ENCODE measurements at places on chromosomes 4 and X. TPM values are rescaled to one million over a fixed set of nuclear protein-coding genes. Genes with fewer than 3 reads are reported as not detected.

TLR10 gene
- total RNA-seq, result not detected

CABS1 gene
- total RNA-seq, result not detected

DNA sequence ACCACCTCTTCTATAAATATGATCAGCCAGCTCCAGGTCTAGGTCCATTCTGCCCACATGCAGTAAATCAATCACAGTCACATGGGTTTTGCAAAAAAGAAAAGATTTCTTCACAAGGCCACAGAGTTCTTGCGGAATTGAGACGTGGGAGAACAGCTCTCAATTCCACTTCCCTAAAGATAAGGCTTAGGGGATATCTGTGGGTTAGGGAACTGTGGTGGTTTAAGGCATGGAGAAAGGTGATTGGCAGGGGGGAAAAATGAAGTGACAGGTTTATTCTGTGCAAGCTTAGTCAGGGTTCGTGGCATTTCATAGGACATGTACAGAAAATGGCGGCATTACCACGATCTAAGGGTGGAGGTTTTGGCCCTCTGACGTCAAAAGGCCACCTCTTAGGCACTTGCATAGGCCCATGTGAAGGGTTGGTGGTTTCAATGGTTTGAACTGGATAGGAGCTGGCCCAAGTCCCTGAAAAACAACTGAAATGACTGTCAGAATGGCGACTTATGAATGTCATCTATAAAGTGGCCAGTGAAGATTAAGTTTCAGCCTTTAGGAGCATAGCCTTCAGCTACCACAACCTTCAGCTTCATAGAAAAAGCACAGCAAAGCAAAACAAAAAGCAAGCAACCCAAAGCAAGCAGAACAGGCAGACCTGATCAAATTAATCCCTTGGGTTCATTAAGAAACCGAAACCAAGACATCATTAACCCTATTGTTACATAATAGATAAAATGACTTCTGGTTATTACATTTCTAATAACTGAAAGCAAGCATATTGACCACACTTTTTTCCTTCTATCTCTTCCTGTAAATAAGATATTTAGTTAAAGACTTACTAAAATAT, 289.8 kb upstream of the SFRP2 start:
- DNase-seq, result no peak

DNA sequence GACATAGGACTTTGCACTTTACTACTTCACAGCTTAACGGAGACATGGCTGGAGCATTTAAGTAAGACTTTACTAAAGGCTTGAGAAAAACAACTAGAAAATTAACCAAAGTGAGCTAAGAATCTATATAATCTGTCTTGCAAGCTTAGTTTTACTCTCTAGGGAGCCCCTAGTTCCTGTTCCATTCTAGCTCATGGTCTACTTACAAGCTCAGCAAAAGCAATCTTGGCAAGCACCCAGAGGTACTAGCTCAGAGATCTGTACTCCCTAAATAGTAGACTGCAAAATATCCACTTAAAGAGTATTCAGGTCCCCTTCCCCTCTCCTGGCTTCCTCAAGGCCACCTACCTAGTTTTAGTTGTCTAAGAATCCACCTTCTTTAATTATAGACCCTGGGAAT, 469.0 kb downstream of the IDS start:
- DNase-seq, result no peak

OTUD6A gene
- not detected for total RNA-seq

PLP1 gene
- total RNA-seq, result not detected

CBLL2 gene
- not detected for total RNA-seq

DNA sequence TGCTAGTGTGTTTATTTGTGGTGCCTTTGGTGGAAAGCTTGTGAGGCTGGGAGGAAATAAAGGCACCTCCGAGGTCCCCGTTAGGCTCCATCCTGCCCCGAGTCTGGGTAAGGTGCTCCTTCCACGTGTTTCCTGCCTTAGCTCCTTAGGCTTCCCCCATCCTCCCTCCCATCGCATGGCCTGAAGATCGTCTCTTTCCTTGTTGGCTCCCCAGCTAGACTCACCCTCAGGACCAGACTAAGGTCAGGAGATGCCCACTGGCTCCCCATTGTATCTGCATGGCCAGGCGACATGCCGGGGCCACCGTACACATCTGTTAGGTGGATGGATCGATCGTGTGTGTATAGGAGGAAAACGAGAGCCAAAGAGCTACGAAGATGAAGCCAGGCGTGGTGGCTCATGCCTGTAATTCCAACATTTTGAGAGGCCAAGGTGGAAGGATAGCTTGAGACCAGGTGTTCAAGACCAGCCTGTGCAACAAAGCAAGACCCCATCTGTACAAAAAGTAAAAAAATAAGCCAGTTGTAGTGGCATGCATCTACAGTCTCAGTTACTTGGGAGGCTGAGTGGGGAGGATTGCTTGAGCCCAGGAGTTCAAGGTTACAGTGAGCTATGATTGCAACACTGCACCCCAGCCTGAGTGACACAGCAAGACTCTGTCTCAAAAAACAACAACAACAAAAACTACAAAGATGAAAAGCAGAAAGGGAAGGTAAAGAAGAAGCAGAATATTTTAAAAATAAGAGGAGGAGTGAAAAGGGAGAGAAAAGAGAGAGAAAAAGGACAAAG, 53.7 kb downstream of the SEPSECS start:
- no peak for DNase-seq

- DNase-seq, result no peak
Observed at GRCh38 chr4:179747218-179747910, 2305.1 kb upstream of the AGA start.

DNA sequence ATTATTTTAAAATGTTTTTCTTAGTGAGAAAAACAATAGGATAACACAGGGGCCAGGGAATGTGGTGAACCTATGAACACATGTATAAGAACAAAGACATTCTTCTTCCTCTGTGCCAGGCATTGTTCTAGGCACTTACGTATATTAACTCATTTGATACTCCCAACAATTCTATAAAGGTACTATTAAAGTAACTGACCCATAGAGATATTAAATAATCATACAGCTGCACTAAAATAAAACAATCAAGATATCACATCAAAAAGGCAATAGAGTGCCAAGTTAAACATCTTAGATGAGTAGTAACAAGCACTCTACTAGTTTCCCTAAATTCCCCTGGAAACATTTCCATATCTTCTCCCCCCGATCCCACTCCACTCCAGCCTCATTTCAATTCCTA, 33.4 kb downstream of the SLC39A8 start:
- DNase-seq, result no peak

SPANXA2 gene
- not detected for total RNA-seq

PCDH10 gene
- total RNA-seq, result 0.66 TPM

DNA sequence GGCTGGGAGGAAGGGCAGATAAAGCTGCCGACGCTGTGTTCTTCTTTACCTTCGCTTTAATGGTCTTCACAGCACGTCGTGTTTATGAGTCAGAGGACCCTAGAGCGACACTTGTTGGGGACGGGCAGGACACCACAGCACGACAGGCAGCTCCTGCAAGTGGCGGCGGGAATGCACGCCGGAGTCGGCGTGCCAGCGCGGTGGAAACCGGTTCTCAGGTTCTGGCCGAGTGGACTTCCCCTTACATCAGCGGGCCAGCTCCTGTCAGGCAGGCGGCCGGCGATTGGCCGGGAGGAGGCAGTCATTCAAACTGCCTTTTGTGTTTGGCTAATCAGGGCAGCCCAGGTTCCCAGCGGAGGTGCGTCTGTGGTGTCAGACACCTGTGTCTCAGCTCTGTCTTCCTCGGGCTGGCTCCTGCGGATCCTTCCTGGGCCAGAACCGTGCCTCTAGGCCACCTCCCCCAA, 150.9 kb downstream of the SHROOM3 start:
- no peak for DNase-seq

Data from fibroblast of lung (primary cell).